ENCODE measurements at places on chromosomes 7 and 10.

GRCh38 chr10:62817121-62817765 is 1.1 kb upstream of the EGR2 start:
- no peak for DNase-seq

DNA sequence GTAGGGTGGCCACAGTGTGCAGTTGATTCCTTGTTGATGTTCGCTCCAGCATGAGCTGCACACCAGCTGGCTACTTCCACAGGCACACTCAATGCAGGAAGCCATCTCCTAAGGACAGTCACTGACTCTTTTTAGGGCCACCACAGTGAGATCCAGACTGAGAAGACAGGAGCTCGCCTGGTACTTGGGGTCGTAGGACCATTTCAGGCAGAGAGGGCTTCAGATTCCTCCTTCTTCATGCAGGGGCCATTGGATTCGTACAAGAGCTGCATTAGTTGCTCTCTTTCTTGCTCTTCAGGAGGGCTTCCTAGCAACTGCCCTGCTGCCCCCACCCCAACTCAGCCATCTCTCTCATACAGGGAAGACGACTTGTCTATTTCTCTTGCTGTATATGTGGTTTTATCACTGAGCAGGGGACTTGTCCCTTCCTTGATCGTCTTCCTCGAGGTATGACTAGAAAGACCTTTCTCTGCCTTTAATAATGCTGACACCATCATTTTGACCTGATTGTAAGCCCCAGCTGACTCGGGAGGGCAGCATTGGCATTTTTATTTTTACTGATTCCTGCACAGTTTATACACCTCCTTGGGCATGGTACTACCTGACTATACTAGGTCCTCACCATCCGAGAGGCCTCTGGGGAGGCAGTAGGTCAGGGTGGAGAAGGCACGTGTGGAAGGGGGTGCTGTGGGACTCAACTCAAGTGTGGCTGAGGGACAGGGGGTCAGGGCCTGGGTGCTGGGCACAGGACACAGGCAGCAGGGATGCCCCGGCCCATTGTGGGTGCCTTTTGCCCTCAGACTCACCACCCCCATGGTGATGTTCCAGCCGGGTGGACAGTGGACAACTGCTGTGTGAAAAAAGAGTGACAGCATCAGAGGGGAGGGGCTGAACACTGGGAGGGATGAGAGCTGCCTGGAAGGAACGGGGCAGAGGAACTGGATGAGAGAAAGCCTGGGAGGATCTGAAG is 136.7 kb upstream of the ZNF746 start:
- DNase-seq: no peak

GRCh38 chr7:90266808-90267207 is 21.8 kb downstream of the CFAP69 start:
- DNase-seq: peak; percentile 48

GRCh38 chr10:3287572-3288445 is 115.2 kb upstream of the PITRM1 start:
- DNase-seq: no peak

- peak; percentile 25 for DNase-seq
These were observed 13.1 kb downstream of the TAS2R41 start for GRCh38 chr7:143490717-143491306.

DNA sequence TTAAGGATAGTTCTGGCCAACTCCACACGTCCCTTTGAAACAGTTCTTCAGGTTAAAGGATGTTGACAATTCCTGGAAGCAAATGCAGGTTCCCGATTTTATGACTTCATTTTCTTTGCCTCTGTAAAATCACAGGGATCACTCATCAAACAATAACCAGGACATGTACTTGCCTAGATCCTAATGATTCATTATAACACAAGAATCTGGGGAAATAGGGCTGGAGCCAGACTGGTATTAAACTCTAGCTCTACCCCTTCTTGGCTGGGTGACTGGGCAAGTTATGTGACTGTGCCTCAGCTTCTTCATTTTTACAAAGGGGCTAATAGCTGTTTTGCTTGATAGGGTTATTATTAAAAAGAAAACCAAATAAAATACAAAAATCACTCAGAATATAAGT is 56.0 kb upstream of the KCND2 start:
- no peak for DNase-seq

GRCh38 chr10:106573106-106573505 is 591.4 kb downstream of the SORCS1 start:
- DNase-seq: peak; percentile 26

DNA sequence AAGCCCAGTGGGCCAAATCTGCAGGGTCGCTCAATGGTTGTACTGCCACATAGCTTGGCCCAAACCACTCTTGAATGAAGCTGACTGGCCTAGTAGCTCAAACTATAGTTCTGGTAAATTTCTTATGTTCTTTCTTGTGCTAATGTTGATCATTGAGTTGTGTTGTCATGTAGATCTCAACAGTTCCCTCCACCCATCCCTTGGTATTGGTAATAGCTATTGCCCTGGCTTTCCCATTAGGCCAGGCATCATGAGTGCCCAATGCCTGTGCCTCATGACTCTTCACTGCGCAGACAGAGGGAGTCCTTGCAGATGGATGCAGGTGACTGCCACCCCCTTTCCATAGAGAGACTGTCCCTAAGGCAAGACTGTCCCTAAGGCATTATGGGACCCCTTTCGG is 988.4 kb downstream of the KCNMA1 start:
- DNase-seq: no peak

DNA sequence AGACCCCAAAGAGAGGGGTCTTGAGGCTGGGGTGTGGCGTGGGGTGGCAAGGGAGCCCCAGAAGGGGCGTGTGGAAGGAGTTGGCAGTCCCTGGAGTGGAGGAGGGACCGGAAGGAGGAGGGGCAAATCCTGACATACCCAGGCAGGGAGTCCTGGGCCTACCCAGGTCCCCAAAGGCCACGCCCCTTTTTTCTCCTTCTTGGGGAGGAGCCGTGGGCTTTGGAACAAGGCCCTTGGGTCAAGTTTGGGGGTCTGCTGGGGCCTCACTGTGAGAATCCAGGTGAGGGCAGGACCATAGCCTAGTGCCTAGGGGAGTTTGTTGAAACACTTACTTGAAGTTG is 1.2 kb upstream of the SMARCD3 start:
- no peak for DNase-seq

DNA sequence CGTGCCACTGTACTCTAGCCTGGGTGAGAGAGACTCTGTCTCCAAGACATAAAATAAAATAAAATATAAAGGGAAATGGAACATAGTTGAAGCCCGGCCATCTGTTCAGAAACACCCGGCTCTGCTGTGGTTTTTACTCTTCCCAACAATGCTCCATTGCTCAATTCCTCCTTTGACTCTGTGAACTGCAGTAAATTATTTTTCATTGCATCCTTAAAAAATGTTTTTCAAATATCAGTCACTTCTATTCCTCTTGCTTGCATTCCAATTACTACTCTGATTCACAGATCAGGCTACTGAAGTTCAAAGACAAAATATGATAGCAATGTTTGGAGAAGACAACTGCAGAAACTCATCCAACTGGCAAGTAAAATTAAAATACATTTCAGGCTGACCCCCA is 983.0 kb downstream of the SORCS1 start:
- DNase-seq: peak; percentile 78

- peak; percentile 91 for DNase-seq
These were observed 551.7 kb downstream of the GRM8 start for GRCh38 chr7:126700807-126701604.

DNA sequence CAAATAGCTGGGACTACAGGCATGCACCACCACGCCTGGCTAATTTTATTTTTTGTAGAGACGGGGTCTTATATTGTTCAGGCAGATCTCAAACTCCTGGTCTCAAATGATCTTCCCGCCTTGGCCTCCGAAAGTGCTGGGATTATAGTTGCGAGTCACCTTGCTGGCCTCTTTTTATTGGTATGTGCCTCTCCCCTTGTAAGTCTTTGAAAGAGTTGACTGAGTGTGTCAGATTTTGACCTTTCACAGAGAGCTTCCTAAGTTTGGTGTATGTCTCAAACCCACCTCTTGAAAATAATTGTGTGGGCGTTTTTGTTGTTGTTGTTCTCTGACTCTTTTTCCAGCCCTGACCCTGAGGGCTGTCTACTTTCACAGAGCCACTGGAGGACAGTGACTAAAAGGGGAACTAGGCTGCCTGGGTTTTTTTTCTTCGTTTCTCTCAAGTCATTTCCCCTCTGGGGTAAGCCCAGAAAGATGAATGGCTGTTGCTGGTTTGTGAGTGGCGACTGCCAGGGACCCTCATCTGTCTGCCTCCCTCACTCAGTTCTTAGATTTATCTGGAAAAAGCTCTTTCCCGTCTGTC is 262.8 kb downstream of the ZEB1 start:
- DNase-seq: no peak

- DNase-seq: no peak
These were observed 22.5 kb upstream of the MGAM2 start for GRCh38 chr7:142089035-142089434.

GRCh38 chr10:91051829-91052228 is 130.9 kb upstream of the ANKRD1 start:
- no peak for DNase-seq

DNA sequence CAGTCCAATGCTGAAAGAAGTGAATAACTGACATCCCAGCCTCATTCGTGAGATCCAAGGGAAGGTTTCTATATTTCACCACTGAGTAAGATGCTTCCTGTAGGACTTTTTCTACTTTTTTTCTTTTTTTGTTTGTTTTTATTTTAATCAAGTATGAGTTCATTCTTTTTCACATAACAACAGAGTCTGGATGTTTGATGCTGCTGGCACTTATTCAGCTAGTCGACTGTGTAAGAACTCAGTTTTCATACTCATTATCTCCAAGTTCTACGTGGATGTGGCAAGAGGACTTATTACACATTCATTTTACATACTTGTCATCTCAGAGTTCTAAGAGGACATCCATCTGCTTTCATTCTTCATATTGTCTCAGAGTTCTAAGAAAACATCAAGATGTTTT is 86.9 kb downstream of the CPXM2 start:
- peak; percentile 14 for DNase-seq

GRCh38 chr7:76225379-76225778 is 23.7 kb downstream of the SRRM3 start:
- DNase-seq: peak; percentile 42

DNA sequence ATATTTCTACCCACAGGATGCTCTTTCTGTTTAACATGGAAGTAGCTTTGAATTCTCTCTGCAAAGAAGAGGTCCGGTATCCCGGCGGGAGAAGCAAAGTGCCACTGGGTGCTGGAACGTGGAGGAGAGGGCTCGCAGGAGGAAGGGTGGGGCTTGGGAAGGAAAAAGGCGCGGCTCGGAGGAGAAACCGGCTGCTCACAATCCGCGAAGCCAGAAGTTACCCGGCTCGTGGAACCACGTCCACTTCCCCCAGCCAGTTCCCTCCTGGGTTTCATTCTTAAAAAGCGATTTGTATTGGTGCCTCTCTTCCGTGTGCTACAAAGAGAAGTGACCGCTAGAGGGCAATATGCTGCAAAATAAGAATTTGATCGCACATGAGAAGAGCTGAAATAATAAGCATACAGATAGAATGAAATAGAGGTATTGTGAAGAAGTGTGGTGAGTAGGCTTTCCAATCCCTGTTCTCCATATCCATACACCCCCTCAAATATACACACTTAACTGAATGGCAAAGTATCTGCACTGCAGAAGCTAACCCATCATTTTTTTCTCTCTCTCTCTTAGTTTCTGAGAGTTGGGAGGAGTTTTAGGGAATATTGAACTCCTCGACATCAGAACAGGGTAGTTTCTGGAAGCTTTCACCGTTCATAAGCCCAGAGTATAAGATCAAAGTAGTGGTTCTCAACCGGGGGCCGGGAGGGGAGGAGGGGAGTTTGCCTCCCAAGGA is 31.1 kb downstream of the TRIL start:
- peak; percentile 91 for DNase-seq

GRCh38 chr7:85215098-85215497 is 28.2 kb upstream of the SEMA3D start:
- no peak for DNase-seq

DNA sequence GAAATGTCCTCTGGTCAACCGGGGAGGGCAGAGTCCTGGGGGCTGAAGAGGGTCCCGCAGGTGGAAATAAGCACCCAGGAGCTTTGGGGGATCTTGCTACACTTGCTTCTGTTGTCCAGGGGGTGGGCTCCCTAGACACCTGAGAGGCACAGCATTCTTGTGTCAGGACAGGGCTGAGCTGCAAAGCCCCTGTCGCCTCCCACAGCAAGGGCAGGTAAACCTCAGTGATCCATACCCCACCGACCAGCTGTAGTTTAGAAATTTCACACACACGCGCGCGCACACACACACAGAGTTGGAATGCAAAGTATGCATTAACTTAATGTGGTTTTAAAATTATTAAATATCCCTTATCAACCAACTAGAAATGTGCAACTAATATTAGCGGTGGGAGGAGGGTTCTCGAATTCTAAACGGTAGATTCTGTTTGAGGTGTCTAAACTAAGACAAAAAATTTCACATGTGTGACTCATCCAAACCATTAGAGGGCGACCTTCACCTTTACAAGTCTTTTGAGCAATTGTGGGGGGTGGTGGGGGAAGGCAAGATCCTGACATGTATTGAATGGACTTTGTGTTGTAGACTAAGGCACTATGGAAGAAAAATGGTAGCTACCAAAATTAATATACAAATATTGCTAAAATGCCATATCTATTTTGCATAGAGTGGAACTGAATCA is 34.3 kb upstream of the PTF1A start:
- DNase-seq: peak; percentile 48

DNA sequence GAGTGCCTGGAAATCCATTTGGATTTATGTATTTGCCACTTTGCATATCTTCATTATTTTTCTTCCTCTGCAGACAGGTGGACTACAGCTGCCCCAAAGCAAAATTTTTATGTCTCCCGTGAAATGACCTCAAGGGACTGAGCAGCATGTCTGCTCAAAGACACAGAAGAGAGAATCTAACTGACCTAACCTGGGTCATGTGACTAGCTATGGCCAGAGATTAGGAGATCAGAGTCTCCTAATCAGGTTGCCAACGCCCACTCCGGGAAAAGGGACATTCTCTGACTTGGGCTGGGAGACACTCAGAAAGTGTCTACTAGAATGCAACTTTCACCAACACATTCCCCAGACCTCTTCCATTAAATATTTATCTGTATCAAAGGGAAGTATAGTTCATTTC is 2.5 kb upstream of the BAMBI start:
- DNase-seq: no peak

GRCh38 chr7:71266912-71267311 is 135.0 kb downstream of the GALNT17 start:
- no peak for DNase-seq

GRCh38 chr10:91925022-91925320 is 1.4 kb downstream of the BTAF1 start:
- peak; percentile 40 for DNase-seq

DNA sequence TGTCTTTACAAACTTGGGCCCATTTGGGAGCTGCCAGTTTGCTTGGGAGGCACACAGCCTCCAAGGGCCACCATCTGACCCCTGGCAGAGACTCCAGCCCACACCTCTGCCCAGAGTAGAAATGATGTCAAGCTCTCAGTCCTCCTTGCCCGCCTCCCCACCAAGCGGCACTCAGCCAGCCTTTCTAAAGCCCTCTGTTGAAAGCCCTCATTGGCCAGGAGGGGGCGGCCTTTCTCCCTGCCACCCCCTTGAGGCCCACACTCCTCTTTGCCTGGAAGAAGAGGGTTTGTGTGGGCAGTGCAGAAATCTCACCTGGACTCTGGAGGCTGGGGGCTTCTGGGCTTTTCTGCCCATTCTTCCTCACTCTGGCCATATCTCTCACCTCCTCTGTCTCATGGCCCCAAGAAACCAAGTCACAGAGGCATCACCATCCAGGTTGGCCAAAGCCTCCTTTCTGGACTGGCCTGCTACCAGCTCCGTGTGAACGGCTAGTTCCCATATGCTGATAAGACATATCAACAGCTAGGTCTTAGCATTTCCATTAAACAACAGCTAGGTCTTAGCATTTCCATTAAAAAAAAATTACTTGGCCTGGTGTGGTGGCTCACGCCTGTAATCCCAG is 36.1 kb downstream of the UBTD1 start:
- DNase-seq: peak; percentile 30

All from fibroblast of villous mesenchyme (primary cell).